ENCODE measurements at places on chromosomes 11 and 22. TPM values are rescaled to one million over a fixed set of nuclear protein-coding genes. Genes with fewer than 3 reads are reported as not detected.

DNA sequence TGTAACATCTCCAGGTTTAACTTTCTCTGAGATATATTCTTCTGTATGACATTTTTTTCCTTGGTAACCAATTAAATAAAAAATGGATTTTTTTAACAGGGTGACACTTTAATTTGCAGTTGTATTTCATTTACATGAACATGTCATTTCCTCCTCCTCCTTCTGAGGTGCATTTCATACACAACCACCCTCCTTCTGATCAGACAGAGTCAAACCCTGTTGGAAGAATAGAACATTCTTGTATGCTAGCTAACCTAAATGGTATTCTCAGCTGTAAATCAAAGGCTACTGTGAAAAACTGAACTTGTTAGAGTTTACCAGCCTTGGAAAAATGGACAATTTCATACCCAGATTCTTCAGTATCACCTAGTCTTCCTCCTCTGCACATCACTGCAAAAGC is 52.7 kb upstream of the CHRM4 start:
- no peak for DNase-seq

DNA sequence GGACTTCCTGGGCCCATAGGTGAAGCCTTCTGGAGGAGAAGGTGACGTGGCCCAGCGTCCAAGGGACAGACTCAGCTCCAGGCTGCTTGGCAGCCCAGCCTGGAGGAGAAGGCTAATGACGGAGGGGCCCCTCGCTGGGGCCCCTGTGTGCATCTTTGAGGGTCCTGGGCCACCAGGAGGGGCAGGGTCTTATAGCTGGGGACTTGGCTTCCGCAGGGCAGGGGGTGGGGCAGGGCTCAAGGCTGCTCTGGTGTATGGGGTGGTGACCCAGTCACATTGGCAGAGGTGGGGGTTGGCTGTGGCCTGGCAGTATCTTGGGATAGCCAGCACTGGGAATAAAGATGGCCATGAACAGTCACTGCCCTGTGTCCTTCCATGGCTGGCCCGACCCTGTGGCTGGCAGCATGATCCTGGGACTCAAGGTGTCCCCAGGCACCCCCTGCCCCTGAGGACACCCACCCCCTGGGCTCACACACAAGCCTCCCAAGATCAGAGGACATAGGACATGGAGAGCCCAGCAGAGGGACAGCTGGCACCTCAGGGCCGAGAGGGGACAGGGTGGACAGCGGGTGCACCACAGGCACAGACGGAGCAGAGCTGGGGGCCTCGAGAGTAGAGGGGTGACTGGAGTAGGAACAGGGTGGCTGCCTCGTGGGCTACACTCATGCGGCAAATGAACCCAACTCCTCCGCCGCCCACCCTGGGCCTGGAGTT is 10.1 kb downstream of the SIGIRR start:
- no peak for DNase-seq

DNA sequence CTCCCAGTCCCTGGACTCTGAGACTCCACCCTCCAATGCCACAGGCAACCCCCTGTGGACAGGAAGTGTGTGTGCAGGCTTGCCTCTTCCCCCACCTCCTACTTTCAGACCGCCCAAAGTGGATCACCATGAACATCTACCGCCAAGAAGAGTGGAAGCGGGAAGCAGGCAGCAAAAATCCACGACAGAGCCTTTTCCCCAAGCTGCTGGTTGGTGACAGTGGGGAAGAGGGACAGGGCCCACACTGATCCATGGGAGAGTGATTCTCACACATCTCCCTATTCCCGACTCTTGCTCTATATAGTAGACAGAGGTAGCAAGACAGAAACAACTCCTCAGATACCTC is 53.4 kb upstream of the SPATA19 start:
- DNase-seq = no peak

DNA sequence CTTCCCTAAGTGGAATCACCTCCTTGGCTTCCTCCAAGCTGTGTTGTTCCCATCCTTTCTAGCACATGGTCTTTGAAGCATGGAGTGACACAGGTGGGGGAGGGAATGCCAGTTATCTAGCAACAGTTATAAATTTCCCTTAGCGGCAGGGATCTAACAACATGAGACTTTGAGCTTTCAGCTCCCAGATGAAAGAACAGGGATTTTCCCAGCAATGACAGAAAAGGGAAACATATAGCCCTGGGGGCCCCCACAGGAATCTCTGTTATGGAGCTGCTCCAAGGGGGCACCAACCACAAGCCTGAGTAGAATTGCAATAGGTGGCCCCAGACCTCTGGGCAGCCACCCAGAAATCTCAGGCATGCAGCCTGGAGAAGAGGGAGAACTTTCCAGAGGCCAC is 163.0 kb downstream of the GRIK4 start:
- no peak for DNase-seq

DNA sequence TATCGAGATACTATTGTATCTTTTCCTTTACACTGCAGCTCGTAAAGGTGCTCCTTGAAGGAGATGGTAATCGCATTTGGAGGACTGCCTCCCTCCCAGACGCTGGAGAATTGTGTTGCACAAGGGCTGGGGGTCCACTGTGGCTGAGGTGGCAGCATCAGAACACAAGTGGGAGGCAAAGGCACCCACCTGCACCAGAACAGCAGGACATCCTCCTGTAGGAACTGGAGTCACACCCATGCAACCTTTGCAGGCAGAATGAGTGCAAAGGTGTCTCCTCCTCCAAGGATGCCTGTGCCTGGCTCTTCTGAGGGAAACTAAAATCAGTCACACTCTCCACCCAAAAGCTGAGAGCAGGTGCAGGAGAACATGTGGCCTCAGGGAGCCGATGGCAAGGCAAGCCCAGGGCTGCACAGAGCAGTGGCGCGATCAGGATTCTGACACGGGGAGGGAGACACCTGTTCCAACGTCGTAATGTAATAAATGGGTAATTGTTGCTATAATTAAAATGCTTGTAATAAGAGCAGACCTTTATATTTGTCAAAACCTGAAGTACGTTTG is 1501.4 kb downstream of the TBC1D22A start:
- DNase-seq = no peak

- DNase-seq = peak; percentile 2
These were observed 11.9 kb downstream of the HIRA start for GRCh38 chr22:19419464-19420178.

DNA sequence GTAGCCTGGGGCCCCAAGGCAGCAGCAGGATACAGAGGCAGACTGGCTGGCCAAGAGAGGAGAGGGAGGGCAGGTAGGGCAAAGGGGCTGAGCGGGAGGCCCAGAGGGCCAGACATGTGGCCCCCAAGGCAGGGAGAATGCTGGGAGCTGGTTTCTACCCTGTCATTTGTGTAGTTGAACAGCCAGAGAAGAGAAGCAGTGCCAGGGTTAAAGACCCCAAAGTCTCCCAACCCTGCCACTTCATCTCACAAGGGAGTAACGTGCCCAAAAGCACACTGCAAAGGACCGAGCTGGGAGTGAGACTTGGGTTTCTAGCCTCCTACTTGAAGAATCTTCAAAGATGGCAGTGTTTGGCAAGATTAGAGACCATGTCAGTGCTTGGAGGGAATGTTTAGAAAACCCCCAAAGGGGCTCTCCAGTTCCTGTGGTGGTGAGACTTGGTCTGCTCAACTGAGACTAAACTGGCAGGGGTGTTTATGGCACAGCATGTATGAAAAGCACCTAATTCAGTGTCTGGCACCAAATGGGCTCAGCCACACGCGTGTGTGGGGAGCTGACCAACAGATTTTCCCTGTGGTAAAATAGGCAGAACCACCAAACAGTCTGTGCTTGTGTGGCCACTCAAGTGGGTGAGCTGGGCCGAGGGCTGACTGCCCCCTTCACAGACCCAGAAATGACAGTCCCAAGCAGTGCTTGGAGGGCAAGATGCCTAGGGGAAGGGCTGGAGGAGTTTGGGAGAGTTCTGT is 68.2 kb upstream of the CLTCL1 start:
- no peak for DNase-seq

- DNase-seq = no peak
These were observed 768 bp upstream of the CDKN1C start for GRCh38 chr11:2886191-2886894.

GRCh38 chr22:31776231-31776630 is 22.4 kb downstream of the DEPDC5 start:
- no peak for DNase-seq

DNA sequence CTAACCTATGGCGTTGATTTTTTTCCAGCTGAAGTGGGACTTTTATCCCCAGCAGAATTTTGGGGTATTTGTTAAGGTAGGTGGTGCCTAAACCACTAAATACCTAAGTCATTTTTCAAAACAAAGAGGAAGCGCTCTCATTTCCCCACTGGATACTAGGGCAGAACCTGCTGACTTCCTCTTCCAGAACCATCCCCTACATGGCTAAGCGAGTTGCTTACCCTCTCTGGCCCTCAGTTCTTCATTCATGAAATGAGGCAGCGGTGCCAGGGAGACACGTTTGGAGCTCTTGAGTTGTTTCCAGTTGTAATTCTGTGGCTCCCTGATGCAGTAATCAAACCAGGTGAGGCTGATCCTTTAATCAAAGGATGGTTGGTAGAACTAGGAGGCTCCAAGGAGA is 10.0 kb upstream of the MTMR3 start:
- no peak for DNase-seq

GRCh38 chr11:64848826-64849597 is 4.6 kb upstream of the CDC42BPG start:
- no peak for DNase-seq

- DNase-seq = no peak
These were observed 27.2 kb downstream of the GRAMD1B start for GRCh38 chr11:123457187-123457770.

GRCh38 chr11:117222991-117223740 is 8.7 kb downstream of the PCSK7 start:
- no peak for DNase-seq

DNA sequence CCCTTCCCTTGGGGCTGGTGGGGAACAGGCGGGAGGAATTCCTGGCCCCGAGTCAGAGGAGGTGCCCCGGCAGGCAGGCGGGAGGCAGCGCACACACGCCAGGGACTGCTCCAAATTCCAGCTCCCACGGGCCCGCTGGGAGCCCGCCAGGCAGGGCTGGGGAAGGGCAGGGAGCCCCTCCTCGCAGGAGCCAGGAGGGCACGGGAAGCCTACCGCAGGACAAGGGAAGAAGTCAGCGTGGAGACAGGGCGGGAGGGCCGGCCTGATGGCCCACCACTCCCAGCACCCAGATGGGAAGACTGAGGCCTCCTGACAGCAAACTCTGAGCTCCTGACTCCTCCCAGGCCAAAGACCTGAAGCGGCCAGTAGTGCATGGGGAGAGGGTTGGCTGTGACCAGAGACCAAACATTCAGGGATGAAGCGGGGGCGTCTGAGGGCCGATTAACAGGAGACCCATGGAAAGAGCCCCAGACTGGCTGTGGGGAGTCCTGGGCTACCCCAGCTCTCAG is 22.4 kb downstream of the RPL3 start:
- DNase-seq = no peak

DNA sequence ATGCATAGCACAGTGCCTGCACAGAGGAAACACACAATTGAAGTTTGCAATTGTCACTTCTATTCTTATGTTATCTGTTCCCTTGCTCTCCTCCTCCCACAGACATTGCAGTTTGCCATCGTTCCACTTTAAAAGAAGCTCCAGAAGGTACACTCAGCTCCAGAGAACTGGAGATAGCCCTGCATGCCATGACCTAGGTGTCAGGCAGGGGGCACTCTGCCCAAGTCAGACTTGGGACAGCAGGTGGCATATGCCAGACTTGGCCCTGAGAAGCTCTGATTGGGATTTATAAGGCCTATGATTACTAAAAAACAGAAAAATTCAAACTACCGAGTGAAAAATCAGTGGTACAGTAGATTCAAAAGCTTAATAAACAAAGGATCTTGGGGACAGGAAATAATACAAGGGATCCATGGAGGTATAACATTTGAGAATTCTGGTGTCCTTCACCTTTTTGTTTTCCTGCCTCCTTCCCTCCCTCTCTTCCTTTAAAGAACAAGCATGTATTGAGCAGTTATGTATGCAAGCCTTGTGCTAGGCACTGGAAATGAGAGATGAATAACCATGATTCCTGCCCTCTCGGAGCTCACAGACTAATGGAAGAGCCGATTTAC is 40.0 kb downstream of the TENM4 start:
- peak; percentile 45 for DNase-seq

Gene CNGA4
- 0.35 TPM for total RNA-seq

Gene KRTAP5-9
- total RNA-seq = 0.29 TPM

Gene GRIA4
- total RNA-seq = 2.7 TPM

Gene OR6A2
- total RNA-seq = 0.83 TPM

Gene GPR83
- not detected for total RNA-seq

Gene PYGM
- 0.48 TPM for total RNA-seq

Gene ARHGAP32
- 22.4 TPM for total RNA-seq

Gene DNAJB13
- total RNA-seq = not detected

Gene PEX16
- total RNA-seq = 28.5 TPM

Gene SAA2
- total RNA-seq = 2.7 TPM

Gene ISX
- not detected for total RNA-seq

Gene KCNK4
- not detected for total RNA-seq

Gene SHANK3
- 8.7 TPM for total RNA-seq

Gene MMP10
- total RNA-seq = 30.6 TPM

Gene NLRP14
- 0.08 TPM for total RNA-seq

Gene TSGA10IP
- total RNA-seq = not detected

All from mammary epithelial cell (primary cell).